Activated naive CD8-positive, alpha-beta T cell treated with anti-CD3 and anti-CD28 coated beads, Interleukin-2, amount 10 ng/mL, durations not matched to agents 7 days and 5 days (primary cell): ENCODE measurements at places on chromosomes 7 and 10. TPM values are rescaled to one million over a fixed set of nuclear protein-coding genes. Genes with fewer than 3 reads are reported as not detected.

DNA sequence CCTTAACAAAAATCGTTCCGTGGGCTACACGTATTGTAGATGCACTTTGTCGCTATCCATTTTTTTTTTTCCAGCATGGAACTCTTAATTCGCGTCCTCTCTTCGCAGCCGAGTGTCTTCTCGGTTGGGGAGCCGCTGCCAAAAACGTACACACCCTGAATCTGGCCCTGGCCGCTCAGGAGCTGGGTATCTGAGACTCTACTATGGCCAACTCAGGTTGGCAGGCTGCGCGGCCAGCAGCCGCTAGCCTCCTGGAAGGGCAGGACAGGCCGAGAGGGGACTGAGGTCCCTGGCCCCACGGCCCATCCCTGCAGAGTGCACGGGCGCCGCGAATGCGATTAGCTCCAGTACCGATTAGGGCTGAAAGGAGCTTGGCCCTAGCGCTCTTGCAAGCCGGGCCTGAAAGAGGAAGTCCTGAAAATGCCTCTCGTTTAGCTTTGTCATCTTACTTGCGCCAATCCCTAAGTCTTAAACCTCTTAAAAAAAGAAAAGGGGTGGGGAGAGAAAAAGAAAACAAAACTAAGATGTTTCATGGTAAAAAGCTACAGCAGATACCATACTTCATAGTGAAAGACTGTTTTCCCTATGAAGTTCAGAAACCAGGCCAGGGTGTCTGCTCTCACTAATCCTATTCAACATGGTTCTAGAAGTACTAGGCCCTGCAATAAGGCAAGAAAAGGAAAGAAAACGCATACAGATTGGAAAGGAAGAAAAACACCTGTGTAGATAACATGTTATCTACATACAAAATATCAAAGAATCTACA lies 113.2 kb upstream of the RHEB start:
- peak; percentile 75 for DNase-seq

- DNase-seq, result no peak
Measured at GRCh38 chr7:66894463-66895080, 26.5 kb upstream of the TMEM248 start.

GRCh38 chr10:106114656-106115186 lies 1049.8 kb downstream of the SORCS1 start:
- DNase-seq, result no peak

DNA sequence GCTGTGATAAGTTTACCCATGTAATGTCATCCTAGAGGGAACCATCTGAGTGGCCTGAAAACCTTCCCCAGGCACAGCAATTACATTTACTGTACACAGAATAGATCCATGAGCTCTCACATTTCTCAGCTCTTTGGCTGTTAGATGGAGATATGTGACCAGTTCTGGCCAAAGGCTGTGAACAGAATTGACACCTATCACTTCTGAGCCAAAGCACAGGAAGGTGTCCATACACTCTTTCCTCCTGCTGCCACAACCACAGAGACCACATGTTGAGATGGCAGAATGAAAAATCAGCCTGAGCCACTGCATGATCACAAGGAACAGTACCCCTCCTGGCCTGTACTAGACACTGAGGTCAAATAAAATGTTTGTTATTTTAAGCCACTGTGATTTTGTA lies 44.3 kb upstream of the ATOH7 start:
- no peak for DNase-seq

- no peak for DNase-seq
Measured at GRCh38 chr7:155724327-155725005, 80.0 kb downstream of the RBM33 start.

DNA sequence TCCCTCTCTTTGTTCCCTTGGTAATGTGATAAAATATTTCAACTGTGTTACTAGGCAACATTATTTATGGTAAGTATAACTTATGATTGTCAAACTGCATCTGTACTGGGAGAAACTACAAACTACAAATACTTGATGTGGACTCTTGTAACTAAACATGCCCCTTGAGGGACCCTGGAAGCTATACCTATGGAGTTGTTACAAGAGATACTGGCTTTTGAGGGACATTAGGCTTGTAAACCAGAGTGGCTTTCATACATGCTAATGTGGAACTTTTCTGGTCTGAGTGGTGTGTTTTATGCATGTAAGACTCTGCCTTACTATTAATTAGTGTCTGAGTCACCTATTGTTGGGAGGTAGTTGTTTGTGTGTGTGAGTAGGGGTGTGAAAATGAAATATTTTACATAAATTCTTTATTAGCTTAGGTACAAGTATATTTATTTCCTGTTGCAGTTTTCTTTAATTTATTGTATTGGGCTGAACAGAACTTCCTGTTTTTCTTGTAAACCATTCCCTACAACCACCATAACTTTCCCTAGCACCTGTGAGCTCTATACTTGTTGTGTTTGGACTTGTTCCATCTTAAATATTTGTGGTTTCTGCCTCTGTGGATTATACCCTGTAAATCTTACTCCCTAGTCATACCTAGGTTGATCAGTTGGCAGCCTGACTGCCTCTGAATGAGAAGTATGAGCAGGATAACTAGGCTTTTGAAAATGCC lies 49.8 kb downstream of the STK31 start:
- no peak for DNase-seq

- no peak for DNase-seq
Measured at GRCh38 chr10:71278691-71279588, 40.1 kb upstream of the SLC29A3 start.

DNA sequence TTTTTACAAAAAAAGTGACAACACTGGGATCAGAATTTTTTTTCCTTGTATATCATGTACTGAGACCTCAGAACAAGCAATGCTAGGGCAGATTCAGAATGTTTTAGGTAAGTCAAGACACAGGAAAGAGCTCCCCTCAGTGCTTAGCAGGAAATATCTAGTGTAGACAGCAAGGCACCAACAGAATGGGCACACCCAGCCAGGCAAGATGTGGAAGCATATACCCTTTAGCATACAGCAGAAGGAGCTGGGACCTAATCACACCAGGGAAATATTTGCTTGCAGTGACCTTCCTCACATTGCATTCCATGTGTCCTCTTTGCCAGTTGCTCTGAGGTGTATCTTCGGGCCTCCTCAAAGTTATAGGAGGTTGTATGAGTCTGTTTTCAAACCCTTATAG lies 497.6 kb upstream of the LRRN3 start:
- DNase-seq, result no peak

GRCh38 chr10:86953747-86954680 lies 3.4 kb downstream of the MMRN2 start:
- no peak for DNase-seq

DNA sequence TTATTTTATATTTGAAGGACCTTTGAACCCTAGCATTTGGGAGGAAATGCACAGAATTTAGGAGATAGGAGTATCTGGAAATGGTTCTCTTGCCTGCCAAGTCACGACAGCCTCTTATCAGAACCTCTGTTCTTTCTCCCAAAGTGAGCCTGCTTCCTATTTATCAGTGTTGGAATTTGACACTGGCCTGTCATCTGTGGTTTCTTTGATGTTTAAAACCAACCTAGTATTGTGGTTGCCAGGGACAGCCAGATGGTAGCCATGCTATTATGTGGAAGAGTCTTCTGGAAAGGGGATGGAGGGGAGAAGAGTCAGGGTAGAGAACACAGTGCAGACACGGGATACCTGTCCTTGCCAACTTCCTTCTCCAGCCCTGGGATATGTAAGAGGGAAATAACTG lies 21.1 kb downstream of the ZNF282 start:
- no peak for DNase-seq

DNA sequence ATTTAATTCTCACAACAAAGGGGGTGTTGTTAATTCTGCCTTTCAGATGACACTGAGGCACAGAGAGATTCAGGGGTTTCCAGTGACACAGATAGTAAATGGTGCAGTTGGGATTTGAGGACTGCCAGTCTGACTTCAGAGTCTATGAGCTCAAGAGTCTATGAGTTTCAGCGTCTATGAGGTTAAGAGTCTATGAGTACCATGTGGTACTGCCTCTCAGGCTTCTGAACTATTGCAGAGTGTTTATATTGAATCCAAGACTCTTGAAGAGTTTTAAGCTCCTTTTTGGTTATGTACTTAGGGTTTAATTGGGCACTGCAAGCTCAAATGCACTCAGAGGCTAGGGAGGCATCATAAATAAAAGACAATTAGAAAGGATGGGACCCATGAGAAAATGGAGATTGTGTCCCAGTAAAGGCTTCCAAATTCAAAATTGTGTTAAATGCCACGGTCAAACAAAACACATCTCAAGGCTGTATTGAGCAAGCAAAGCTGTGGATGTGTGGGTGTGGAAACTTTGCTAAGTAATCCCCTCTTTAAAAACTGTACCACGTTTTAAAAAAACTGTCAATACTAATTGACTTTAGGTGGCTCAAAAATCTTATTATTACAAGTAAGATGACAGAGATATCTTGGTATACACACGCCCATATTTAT lies 123.9 kb upstream of the FAM171A1 start:
- DNase-seq, result no peak

GRCh38 chr7:51046482-51046881 lies 263.8 kb upstream of the GRB10 start:
- no peak for DNase-seq

Gene ADAMTS14
- not detected for total RNA-seq

Gene SPDYE17
- not detected for total RNA-seq
